ENCODE measurements at places on chromosomes 7 and 10. TPM values are rescaled to one million over a fixed set of nuclear protein-coding genes. Genes with fewer than 3 reads are reported as not detected.

The SUN3 gene
- 4.5 TPM for total RNA-seq

The CCL26 gene
- total RNA-seq, result 0.49 TPM

DNA sequence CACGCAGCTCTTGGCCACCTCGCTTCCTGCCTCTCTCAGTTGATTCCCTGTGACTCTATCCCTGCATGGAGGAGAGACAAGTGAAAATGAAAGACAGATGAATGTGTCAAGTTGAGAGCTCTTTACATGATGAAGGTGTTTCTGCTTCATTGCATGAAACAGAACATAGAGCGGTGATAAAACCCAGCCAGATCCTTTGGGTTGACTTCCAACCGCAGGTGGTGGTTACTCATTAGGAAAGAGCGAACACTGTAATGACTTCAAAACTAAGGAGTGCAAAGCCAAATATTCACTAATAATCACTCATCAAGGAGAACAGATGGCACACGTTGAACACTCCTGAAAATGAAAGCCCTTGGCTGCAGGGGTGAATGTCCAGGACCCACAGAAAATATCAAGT lies 31.8 kb upstream of the WDR11 start:
- peaks cover 27% of the 10 kb centered on the region for H3K27me3 ChIP-seq
- DNase-seq, result no peak
- no peak overlapping the region for H3K27ac ChIP-seq
- H3K4me3 ChIP-seq, result no peak overlapping the region
- H3K36me3 ChIP-seq, result no peaks in the 10 kb centered on the region

DNA sequence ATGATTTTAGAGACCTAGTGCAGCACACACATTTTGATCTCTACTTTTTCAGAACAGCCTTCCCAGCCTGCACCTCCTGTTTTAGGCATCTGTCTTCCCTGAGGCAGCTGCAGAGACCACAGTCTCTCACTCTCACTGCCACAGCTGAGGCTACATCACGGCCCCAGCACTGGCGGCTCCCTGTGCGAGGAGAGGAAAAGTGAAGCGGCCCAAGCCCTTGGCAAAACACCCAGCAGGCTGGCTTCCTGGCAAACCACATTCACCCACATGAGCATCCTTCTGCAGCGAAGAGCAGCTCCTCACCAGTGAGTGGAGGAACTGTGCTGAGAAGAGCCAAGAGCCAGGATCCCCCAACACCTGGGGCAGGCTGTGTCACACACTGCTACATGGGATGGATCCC lies 14.0 kb downstream of the HUS1 start:
- H3K36me3 ChIP-seq, result peaks cover 60% of the 10 kb centered on the region
- DNase-seq, result no peak
- H3K27ac ChIP-seq, result no peak overlapping the region

DNA sequence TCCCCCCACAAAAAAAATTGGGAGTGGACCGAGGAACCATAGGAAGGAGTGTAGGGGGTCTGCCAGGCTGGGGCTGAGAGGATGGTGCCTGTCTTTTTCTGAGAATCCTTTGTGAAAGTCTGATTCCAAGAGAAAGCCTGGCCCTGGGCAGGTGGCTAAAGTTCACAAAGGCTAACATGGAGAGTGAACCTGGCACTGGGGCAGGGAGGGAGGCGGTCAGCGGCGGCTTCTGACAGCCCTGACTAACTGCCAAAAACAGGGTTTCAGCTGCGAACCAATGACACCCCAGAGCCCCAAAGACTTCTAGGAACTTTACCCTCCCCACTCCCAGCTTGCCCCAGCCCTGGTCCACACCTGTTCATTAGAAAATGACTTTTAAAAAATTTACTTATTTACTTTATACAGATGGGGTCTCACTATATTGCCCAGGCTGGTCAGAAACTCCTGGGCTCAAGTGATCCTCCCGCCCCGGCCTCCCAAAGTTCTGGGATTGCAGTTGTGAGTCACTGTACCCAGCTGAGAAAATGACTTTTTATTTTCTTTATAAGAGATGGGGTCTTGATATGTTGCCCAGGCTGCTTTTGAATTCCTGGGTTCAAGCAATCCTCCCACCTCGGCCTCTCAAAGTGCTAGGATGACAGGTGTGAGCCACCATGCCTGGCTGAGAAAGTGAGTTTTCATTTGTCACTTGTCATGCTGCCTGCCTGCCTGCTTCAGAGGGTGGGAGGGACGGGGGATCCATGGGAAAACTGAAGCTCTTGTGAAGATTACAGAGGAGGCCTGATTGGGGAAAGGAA lies 61.0 kb upstream of the DUSP5 start:
- H3K36me3 ChIP-seq, result no peaks in the 10 kb centered on the region
- no peak overlapping the region for H3K27ac ChIP-seq
- H3K4me1 ChIP-seq, result peaks cover 24% of the 10 kb centered on the region
- no peak overlapping the region for H3K4me3 ChIP-seq
- no peaks in the 10 kb centered on the region for H3K27me3 ChIP-seq

DNA sequence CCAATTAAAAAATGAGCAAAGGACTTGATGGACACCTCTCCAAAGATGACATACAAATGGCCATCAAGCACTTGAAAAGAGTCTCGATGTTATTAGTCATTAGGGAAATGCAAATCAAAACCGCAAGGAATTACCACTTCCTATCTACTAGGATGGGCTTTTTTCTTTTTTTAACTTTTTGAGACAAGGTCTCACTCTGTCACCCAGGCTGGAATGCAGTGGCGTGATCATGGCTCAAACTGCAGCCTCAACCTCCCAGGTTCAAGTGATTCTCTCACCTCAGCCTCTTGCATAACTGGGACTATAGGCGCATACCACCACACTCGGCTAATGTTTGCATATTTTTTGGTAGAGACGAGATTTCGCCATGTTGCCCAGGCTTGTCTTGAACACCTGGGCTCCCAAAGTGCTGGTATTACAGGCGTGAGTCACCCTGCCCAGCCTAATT lies 13.6 kb downstream of the NKX1-2 start:
- H3K4me3 ChIP-seq, result no peak overlapping the region
- no peaks in the 10 kb centered on the region for H3K27me3 ChIP-seq
- no peak overlapping the region for H3K27ac ChIP-seq
- DNase-seq, result no peak
- H3K36me3 ChIP-seq, result no peaks in the 10 kb centered on the region
- peaks cover 32% of the 10 kb centered on the region for H3K4me1 ChIP-seq

- no peak for DNase-seq
- H3K27ac ChIP-seq, result peak overlapping the region; percentile 98
- H3K4me1 ChIP-seq, result peaks cover 77% of the 10 kb centered on the region
- H3K36me3 ChIP-seq, result peaks cover 11% of the 10 kb centered on the region
- H3K27me3 ChIP-seq, result no peaks in the 10 kb centered on the region
Measured at GRCh38 chr7:833601-834258, 1.5 kb downstream of the SUN1 start.
